ENCODE measurements at places on chromosomes 4 and X. TPM values are rescaled to one million over a fixed set of nuclear protein-coding genes. Genes with fewer than 3 reads are reported as not detected.

DNA sequence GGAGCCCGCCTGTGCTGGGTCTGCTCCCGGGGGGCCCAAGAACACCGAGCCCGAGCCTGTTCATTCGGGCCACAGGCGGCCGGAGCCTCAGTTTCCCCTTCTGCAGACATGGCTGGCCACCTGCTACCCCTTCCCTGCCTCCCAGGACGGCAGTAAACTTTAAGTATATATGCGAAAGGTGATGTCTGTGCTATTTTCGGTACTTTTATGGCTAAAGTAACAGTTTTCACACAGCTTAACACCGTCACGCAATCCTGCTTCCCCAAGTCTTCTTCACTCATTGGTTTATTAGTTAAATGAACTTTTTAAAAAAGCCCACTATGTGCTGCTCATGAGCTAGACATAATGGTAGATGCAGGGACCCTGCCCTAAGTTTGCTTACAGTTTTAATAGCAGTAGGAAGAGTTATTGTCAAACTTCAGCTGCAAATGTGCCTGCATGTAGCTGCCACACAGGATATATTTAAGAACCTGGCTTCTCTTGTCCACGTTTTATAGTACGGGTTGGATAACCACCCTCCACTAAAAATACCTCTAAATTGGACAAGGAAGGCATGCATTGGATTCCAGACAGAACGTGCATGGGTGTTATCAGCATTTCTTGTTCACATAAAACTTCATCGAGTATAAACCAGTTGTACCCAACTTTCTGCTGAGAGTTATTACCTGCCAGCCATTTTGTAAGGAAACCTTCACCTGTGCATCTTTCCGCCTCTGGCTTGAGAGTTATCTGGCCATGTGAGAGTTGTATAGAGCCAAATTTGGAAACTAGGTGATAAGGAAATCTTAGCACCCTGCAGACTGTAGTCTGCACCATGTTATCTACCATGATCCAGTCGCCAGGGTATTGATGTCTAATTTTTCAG is 741 bp downstream of the ANAPC4 start:
- DNase-seq = no peak

Gene MAOB
- 131 TPM for total RNA-seq

Gene MAP7D2
- total RNA-seq = 0.08 TPM

- DNase-seq = no peak
Observed at GRCh38 chrX:16213961-16214360, 46.7 kb downstream of the MAGEB17 start.

- DNase-seq = no peak
Observed at GRCh38 chr4:125303821-125304220, 10.9 kb upstream of the FAT4 start.

GRCh38 chr4:154364066-154364845 is 127.3 kb downstream of the DCHS2 start:
- no peak for DNase-seq

GRCh38 chr4:73585345-73585744 is 34.9 kb downstream of the RASSF6 start:
- DNase-seq = no peak

DNA sequence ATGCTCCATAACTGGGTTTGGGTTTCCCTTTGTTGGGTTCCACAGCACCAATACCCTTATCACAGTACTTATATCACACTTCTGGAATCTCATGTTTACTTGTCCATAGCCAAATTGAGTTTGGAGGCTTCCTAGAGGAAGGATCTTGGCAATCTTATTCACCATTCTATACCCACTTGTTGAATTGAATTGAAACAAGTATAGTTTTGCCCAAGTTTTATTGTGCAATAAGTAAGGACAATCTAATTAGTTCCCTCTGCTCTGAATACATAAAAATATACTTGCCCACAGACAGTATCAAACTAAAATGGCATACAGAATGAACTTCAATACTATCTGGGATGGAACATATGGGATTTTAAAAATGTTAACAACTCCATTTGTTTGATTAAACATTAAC is 40.3 kb downstream of the SEC31A start:
- no peak for DNase-seq

Gene DHRSX
- total RNA-seq = 23.0 TPM

- no peak for DNase-seq
Observed at GRCh38 chr4:187357045-187357643, 633.5 kb upstream of the FAT1 start.

- no peak for DNase-seq
Observed at GRCh38 chr4:82629238-82630000, 67.6 kb upstream of the TMEM150C start.

Gene ATP5ME
- 203 TPM for total RNA-seq

- no peak for DNase-seq
Observed at GRCh38 chr4:80500613-80501012, 165.1 kb downstream of the CFAP299 start.

- no peak for DNase-seq
Observed at GRCh38 chr4:75834772-75835154, 67.5 kb downstream of the PPEF2 start.

DNA sequence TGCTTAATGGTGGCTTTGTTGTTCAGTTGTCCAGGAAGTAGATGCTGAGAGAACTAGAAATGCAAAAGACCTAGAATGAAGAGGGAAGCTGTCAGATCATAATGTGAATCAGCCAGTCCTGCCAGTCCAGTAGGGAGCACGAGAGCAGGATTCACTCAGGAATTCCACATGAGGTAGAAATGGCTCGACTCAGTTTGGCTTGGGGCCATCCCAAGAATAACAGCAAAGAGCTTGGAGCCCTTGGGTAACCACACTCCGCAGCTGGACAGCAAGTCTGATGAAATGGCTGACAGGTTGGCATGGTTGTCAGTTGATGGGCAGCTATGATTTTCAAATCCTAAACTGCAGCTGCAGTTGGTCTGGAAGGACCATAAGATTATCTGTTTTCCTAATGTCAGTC is 44.5 kb upstream of the WDR1 start:
- DNase-seq = no peak

Gene OTC
- total RNA-seq = 94.6 TPM

DNA sequence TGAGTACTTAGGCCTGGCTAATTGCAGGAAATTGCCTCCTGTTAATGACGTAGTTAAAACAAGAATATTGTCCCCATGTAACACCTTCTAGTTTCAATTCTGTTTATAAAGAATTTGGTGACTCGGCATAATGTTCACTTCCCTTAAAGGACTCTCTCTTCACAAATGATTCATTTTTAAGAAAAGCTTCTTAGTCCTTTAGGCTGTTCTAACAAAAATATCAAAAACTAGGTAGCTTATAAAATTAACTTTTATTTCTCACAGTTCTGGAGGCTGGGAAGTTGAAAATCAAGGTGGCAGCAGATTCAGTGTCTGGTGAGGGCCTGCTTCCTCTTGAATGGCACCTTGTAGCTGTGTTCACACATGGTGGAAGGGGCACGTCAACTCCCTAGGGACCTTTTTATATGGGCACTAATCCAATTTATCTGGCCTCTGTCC is 23.8 kb downstream of the COL25A1 start:
- DNase-seq = no peak

Gene BMPR1B
- total RNA-seq = 0.93 TPM

GRCh38 chr4:145880355-145880960 is 58.2 kb downstream of the ZNF827 start:
- no peak for DNase-seq

DNA sequence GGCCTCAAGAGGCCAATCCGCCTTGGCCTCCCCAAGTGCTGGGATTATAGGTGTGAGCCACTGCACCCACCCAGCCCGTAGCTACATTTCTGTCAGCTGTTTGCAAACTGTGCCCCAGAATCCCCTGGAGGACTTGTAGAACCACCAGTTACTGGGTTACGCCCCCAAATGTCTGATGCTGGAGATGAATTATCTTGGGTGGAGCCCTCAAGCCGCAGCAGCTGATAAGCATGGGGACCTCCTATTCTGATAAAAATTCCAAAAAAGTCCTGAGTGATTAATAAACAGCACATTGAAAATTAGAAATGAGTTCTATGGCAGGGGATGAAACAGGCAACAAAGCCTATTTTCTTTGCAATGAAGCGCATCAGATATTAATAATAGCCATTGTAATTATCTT is 105.0 kb downstream of the PTTG2 start:
- DNase-seq = no peak

- no peak for DNase-seq
Observed at GRCh38 chr4:683247-683897, 5.6 kb downstream of the SLC49A3 start.

DNA sequence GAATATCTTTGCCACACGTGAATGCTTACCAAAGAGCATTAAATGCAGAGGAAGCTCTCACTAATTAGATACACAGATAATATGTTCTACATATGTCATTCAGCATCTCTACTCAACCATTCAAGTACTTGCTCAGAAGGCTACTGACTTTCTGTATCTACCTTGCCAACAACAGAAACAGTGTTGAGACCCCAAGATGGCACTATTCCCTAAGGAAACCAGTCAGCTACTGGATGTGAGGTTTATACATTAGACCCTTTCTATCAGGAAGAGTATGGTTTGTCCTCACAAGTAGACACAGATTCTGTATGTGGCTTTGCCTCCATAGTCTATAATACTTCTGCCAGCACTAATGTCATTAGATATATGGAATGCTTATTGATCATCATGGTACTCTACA is 443.9 kb upstream of the INTU start:
- DNase-seq = no peak

DNA sequence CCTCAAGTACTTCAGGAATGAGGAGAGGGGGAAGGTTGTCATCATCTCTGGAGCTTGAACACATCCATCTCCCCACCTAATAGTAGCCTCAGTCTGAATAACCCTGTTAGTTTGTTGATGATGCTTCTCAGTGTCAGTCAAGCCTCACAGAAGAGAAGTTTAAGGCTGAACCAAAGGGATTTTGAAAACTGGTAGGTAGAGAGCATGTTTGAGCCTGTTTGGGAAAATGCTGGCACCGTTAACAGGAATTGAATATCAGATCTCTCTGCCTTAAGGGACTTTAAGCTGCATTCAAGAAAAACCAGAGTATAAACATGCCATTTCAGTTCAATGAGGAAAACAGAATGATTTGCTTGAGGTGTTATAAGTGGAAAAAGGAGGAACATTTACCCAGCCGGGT is 73.1 kb downstream of the MAPK10 start:
- DNase-seq = no peak

Gene DRP2
- total RNA-seq = not detected

DNA sequence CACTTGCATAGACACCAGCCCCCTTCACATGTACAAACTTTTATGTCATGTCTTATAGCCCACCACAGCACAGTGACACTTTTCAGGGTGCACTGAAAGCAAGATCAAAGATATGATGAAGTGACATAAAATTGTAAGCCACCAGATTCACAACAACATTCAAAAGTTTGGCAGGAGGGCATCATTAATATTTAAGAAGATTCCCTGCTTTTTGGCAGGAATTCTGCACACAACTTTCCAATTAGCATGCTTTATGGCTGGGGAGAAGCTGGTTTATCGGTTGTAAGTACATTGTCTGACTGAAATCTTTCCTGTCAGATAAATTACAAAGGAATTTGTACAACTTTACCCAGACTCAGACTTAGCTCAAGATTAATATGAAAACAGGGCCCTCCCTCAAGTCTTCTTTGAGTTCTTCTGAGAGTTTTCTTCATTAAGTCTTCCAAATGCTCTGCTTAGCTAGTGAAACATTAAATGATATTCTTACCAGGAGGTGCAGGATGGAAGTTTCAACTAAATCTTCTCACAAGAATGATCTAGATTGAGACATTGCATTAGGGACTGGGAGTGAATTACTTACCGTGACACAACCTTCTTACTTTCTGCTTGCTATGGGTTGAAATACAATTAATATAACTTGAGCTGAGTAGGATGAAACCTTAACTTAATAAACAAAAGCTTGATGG is 523.8 kb downstream of the PPARGC1A start:
- no peak for DNase-seq

Gene DUSP21
- total RNA-seq = not detected

DNA sequence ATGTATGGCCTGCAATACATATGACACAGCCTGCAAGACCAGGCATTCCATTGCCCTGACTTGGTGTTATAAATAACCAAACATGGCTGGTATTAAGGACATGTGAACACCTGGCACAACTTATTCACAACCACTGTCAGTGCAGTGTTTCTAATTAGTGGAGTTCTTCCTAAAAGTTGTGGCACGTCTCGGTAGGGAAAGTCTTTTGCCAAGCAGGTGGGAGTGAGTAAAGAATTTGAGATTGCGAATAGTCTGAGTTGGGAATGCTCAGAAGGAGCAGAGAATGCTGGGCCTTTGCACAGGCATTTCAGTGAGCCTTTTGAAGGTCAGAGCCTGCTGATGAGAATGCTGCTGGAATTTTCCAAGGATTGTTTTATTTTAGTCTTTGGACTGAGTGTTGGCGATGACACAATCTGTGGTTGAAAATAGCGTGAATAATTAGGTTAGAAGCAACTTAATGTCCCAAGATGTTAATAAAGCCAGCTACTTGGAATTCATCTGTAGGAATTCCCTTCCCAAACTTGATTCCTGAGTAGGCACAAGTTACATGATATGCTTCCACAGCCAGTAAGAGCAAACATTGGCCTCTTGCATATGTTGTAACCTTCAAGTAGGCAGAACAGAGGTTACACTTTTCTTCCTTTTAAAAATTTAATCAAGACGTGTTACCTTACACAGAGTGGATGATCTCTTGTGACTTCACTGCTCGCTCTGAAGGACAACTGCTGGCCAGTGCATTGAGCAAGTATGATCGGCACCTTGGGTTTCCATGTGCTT is 83.6 kb upstream of the PGRMC2 start:
- DNase-seq = no peak

- DNase-seq = no peak
Observed at GRCh38 chr4:151025759-151026158, 10.7 kb upstream of the LRBA start.

DNA sequence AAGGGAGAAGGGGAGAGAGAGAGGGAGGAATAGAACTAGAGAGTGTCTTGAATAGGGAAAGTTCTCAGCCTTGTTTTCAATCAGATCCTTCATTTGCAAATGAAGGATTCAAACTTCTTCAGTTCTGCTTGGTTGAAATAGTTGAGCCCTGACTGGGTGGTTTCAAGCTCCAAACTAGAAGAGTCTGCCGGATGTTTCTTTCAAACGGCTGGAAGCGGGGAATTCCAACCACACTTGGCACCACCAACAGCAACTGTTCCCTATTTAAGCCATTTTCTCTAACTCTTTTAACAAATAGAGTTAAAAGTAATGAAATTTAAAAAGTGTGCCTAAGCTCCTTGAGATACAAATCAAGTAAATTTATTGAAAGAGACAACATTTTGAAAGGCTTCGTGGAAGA is 67.5 kb upstream of the DDX60 start:
- no peak for DNase-seq

DNA sequence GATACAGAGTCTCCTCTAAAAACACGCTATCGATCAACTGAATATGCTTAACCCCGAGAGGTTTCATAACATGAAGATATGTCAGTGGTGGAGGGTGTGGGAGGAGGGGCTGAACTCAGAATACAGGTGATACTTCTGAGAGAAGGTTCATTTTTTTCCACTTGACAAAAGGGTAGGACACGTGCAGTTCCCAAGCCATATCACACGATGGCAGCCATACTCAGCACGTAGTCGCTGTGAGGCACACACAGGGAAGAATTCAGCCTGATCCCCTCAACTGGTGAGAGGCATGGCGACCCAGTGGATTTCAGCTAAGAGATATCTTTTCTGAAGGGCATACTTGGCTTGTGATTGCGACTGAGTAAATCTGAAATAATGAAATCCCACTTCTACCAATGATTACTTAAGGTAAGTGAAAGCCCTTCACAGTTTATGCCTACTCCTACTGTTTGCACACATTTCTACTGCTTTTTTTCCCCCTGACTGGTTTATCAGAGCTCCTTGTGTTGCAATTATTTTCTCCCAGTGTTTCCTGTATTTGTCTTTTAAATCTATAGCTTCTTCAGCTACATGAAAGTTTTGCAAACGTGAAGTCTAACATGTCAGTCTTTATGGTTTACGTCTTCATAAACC is 133.1 kb downstream of the CORIN start:
- peak; percentile 85 for DNase-seq

Measured in left lobe of liver (tissue), 2 donors.